Cardiac fibroblast (primary cell): ENCODE measurements at places on chromosomes 5 and 9.

DNA sequence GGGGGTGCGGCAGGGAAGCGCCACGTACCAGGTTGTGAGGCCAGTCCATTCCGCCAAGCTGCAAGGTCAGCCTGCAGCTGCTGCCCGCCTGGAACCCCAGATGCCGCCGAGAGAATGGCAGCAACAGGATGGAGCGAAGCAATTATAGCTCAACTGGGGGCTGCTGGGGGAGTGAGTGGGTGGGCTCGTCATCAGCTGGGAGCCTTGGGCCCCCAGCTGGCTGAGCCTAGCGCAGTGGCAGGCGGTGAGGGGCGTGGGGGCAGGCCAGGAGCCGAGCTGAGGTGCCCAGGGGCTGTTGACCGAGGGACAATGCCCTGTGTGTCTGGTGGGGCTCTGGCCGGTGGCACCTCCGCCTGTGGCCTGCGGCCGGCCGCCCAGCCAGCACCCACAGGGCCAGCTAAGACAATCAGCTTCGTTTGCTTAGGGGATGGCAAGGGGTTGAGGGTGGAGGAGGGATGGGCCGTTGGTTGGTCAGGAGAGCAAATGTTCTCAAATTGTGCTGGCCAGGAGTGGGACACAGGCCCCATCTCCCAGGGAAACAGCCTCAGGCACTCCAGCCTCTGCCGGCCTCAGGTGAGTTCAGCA is at the start of gene IL17B:
IL17B (minus strand) TSS at position 116 of the 585 bp plus-strand sequence; CDS start at position 49, 67 bp downstream.
- DNase-seq: no peak

GRCh38 chr5:142364251-142365145 is 39.7 kb upstream of the SPRY4 start:
- peak; percentile 63 for DNase-seq

- peak; percentile 75 for DNase-seq
Measured at GRCh38 chr9:127525401-127526188, 74.3 kb downstream of the LRSAM1 start.

GRCh38 chr9:114090798-114091197 is 8.3 kb downstream of the KIF12 start:
- no peak for DNase-seq

- DNase-seq: no peak
Measured at GRCh38 chr9:126421567-126422428, 95.2 kb downstream of the MVB12B start.

DNA sequence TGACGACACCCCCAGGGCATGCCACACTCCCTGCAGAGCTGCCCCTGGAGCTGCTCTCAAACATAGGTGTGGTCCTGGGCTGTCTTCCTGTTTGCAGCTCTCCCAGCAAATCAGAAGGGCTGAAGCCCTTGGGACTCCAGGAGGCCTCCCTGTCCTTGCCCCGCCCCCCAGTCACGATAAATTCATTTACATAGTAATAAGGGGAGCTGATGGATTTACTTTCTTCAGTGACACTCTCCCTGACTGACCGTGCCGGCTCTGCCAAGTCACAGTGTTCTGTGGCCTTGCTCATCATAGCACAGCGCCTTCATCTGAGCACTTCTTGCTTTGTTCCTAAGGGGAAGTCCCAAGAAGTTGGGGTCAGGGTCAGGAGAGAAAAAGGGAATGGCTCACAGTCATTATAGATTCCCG is 121.4 kb downstream of the ENC1 start:
- DNase-seq: no peak

DNA sequence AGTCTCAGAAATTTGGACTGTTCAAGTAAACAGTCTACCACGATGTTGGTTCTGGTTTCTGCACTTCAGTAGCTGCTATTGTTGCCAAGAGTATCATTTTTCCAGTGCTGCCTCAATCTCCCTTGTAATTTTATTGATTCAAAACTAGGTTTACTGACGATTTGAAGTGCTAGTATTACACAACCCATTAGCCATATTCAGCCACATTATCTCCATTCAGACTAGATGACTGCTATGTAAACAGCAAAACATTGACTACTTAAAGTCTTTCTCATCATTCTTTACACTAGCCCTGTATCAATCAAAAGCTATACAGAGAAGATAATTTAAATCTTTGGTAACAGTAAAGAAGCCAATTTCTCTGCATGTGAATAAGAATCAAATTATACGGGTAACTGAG is 102.0 kb upstream of the TSLP start:
- DNase-seq: no peak

GRCh38 chr9:78605041-78606000 is 308.4 kb downstream of the PSAT1 start:
- peak; percentile 47 for DNase-seq

- DNase-seq: peak; percentile 30
Measured at GRCh38 chr5:73321757-73322436, 126.7 kb downstream of the FOXD1 start.

GRCh38 chr5:138138949-138139780 is at the start of gene NME5:
NME5 (minus strand) TSS chr5:138139428; CDS start chr5:138138780, 648 bp downstream.
- DNase-seq: peak; percentile 72

DNA sequence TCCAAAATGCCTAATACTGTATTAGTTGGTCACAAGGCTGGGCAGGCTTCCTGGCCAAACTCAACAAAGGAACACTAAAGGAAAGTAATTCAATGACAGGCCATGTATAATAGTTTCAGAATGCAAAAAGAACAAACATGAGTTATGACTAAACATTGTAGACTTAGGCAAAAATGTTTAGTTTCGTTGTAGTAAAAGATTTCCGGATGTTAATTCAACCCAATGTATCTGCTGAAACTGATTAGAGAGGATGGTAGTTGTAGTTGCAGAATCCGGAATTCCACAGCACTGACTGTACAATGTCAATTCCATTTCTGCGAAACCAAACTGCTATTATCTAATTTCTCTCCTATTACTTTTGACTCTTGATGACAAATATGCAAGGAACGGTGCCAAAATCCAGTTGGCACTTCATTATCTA is 117.9 kb upstream of the FST start:
- peak; percentile 98 for DNase-seq

- DNase-seq: no peak
Measured at GRCh38 chr5:153555420-153556114, 65.1 kb downstream of the GRIA1 start.

- no peak for DNase-seq
Measured at GRCh38 chr5:53928641-53929040, 368.2 kb downstream of the NDUFS4 start.

DNA sequence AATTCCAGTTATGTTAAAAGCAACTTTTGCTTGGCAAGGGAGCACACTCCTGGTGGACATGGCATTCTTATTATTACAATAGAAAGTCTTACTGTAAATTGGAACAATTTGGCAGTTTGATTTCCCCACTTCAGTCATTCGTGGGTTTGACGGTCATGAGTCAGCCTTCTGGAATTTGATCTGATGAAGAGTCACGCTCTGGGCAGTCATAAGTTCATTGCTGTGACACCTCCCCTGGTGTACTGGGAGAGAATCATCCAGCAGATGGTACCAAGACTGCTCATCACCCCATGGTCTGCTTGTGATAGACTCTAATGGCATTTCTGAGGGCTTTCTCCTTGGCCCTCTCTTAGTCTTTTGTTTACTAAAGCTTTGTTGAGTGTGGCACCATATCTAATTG is 53.8 kb downstream of the GLRA1 start:
- no peak for DNase-seq

DNA sequence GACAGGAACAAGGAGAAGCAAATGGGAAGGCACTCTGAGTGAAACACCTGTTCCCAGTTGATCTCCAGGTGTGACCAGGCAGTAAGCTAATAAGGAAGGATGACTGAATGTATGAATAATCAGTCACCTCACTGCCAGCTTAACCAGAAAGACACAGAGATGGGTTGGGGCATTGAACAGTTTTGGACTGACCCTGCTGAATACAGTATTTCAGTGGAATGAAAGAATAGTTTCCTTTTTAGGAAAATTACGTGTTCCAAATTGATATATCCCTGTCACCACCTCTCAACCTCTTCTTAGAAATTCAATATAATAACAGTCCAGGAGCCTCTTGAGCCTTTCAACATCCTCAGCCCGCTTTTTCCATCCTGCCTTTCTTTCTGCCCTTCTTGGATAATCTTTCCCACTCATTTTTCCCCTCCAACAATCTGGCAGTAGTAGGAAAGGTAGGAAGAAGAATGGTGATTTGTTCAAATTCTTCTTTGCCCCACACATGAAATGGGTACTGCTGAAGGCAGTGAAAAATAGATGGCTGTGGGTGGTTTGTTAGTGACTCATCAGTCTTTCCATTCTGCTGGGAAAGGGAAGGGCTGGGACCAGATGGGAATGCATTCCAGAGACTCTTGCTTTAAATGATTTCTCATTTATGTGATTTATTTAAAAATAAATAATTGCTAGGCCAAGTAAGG is 117.9 kb downstream of the ZSWIM6 start:
- DNase-seq: peak; percentile 89

GRCh38 chr5:33888587-33888986 is 3.2 kb downstream of the ADAMTS12 start:
- DNase-seq: peak; percentile 79

DNA sequence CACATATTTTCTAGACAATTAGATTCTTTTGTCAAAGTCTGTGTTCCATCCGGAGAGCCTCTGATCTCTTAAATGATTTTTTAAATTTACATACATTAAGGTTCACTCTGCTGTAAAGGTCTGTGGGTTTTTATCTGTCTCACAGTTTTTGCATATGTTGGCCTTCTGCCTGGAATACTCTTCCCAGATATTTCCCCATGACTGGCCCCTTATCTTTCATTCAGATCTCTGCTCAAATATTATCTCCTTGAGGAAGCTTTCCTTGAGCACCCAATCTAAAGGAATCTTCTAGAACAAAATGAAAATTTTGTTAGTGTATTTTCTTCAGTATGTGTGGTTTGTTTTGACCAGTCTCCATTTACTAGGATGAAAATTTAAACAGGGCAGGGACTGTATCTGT is 26.3 kb downstream of the FAF2 start:
- no peak for DNase-seq

DNA sequence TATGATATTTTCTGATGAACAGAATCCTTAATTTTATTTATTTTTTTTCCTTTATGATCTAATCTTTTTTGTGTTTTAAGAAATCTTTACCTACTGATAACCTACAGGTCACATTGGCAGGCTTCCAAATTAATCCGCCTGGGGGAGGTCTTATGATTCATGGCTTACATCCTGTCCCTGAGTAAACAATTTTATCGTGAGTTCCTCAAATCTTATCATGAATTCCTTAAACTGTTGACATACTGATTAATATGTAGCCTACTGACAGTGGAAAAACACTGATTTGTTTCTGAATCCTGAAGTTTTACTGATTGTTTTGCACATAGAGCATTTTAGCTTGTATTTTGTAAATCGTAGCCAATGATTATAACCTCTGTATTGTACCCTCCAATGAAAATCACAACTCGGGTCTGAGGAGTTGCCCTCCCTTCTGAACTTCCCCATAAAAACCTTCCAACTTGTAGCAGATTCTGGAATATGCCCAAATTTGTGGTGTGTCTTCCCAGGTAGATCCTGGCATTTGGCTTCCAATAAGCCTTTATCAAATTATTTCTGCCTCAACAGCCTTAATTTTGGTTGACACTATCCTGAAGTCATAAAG is 105.6 kb downstream of the VCAN start:
- peak; percentile 67 for DNase-seq

GRCh38 chr5:33769196-33769595 is 122.6 kb downstream of the ADAMTS12 start:
- DNase-seq: peak; percentile 19

DNA sequence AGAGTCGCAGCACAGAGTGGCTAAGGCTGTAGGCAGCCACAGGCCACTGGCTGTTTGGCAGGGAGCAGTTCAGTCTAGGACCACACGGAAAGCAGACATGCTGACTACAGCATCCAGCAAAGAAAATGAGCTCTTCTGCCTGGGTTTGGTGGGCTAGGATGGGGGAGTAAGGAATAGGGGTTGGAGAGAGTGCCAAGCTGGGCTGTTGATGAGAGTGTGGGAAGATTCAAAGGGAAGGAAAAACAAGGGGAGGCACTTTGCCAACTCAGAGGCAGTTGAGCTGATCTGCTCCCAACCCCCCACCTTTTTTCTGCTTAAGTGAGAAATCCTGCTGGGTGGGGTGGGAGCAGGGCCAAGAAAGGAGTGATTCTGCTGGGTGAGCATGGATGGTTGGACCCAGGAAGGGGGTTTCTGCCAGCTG is 35.9 kb downstream of the SVEP1 start:
- peak; percentile 86 for DNase-seq

DNA sequence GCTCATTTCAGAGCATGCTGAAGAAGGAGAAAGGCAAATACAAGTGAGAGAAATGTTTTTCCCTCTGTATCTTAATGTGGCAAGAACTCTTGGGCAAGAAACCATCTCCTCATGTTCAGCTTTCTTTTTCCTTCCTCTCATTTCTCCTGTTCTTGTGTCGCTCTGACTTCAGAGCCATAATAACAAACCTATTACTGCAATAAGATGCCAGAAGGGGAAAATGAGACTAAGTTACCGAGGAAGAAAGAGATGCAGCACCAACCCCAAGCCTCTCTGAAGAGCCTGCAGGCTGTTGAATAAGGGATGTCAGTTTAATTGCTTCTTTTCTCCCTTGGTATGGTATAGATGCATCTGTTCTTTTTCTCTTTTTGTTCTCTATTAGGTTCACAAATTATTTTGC is 170.1 kb upstream of the GLRA1 start:
- DNase-seq: no peak

DNA sequence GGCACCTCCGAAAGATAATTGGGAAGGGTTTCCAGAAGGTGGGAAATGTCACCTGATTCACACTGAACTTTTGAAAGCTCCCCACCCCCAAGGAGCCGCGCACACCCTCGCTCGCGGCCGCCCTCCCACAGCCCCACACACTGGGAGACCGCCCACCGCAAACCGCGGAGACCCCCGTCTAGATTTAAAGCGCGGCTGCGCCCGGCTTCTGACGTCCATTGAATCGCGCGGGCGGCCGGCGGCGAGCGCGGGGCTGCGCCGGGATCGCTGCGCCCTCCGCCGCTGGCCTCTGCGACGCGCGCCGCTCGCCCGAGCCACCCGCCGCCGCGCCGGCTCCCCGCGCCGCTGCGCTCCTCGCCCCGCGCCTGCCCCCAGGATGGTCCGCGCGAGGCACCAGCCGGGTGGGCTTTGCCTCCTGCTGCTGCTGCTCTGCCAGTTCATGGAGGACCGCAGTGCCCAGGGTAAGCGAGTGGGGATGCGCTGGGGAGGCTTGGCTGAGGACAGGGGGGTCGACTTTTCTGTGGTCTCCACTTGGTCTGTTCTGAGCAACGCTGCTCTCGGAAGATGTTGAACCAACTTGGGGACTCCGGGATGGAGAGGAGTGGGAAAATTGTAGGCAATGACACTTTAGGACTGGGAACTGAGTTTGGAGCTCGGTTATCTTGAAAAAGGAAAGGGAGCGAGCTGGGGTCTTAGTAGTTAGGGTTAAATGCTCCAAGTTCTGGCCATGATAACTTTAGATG is at the start of gene FST:
FST (plus strand) TSS at position 214 of the 743 bp plus-strand sequence; CDS start at position 377, 163 bp downstream.
- peak; percentile 48 for DNase-seq

DNA sequence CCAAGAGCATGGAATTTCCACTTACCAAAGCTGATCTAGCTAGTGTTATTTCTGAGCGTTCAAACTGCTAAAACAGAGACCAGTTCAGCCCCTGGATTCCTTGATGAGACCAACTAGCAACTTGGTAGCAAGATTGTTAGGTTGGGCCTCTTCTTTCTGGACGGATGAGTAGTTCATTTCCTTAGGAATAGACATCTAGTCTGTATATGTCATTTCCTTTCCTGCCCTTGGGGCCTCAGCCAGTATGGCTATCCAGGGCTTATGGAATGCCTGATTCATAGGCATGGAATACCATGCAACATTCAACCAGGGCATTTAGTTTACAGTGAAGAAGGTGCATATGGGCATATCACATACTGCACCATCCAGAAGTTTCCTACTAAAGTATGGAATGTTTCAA is 14.5 kb upstream of the LPAR1 start:
- no peak for DNase-seq
